ENCODE measurements at places on chromosomes 7 and 10.

- DNase-seq: no peak
Measured at GRCh38 chr7:132685277-132685676, 109.0 kb upstream of the PLXNA4 start.

GRCh38 chr10:71075759-71076472, 136.5 kb upstream of the UNC5B start:
- no peak for DNase-seq

DNA sequence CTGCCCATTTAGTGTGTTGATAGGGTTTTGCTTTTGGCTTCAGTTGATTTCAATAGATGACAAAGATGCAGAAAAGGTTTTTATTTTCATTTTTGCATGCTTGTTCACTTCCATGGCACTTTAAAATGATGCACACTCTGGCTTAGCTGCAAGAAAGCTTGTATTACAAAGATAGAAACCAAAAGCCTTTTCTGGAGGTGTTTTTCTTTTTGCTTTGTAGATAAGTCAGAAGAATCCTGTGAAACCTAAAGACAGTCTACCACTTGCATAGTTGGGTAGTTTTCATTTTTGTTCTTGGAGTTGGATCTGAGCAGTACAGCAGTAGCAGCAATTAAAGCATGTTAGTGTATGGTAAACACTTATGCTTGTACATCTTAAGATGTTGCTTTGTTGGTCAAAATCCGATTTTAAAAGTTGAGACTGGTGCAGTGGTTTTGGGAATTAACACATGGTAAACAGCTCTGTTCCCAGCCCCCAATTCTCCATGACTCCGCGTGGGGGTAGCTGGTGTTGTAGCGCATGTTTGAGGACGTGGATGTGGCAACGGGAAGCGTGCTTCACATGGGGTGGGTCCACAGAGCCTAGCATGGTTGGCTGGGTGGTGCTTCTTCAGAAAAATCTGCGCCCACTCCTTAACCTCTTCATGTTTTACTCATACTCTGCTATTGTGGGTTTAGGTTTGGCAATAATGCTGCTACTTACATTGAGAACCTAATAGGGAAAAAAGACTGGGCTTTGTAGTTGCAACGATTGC, 19.8 kb downstream of the CCNY start:
- no peak for DNase-seq

DNA sequence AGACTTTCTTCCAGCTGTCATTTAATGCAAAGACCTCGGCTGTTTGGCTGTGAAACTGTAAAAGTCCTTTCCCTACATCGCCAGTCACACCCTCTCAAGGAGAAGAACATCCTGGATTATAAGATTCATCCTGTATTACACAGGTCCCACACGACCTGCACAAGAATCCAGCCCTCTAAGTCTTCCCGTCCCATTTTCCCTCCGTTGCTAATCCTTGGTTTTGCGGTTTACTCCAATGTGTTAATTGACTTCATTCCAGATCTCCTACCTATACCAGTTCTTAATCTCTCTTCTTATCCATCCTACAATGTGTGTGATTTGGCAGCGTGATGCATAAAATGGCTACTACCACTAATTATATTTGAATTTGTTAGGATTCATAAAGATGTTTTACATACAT, 110.4 kb downstream of the COL28A1 start:
- no peak for DNase-seq

GRCh38 chr10:132520177-132520811, 17.3 kb upstream of the INPP5A start:
- DNase-seq: peak; percentile 85

DNA sequence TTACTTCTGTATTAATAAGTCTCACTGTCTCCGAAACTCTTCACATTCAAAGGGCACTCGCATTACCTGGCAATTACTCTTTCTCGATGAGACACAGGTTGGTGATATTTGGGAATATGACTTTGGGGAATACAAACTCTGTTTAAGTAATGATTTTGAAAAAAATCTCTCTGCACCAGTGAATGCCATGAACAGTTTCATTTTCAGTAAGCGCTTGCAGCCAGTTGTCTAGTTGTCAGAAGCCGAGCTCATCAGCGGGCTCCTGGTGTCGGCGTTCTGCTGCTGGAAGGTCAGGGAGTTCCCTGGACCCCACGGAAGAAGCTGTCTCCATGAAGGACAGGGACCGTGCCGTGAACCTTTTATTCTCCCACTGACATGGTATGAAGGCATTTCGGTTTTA, 57.7 kb downstream of the PTPRE start:
- DNase-seq: no peak
